Fibroblast of the conjunctiva (primary cell): ENCODE measurements at places on chromosomes 11 and 22.

DNA sequence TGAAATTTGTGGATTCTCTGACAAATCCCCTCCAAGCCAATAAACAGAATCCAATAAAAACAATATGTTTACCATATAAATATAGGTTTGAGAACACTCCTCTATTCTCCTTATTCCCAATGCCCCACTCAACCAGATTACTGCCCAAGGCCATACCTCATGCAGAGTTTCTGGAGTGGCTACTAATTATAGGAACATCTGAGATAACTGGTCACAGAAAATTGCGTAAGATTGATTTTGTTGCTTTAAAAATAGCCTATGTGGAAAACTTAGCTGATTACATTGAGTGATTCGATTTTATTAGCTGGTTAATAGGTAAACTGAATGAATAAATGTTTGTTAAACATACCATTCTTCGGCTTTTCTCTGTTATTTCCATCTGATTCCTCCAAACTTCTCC, 48.0 kb downstream of the ME3 start:
- DNase-seq, result no peak

DNA sequence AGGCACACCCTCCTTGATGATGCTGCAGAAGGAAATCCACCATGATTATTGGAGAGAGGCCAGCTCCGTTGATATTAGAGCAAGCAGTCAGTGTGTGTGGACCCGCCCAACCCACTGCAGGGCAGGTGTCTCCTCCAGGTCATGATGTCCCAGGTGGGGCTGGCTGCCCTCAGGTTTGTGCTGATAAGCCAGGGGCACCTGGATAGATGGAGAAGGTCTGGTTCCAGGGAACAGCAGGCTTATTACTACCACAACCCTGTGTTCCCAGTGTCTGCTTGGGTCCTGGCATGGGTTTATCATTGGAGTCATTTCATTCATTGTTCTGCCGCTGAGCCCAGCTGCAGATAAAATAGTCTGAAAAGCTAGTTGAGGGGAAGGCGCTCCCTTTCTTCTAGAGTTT, 181.1 kb upstream of the NECTIN1 start:
- DNase-seq, result no peak

DNA sequence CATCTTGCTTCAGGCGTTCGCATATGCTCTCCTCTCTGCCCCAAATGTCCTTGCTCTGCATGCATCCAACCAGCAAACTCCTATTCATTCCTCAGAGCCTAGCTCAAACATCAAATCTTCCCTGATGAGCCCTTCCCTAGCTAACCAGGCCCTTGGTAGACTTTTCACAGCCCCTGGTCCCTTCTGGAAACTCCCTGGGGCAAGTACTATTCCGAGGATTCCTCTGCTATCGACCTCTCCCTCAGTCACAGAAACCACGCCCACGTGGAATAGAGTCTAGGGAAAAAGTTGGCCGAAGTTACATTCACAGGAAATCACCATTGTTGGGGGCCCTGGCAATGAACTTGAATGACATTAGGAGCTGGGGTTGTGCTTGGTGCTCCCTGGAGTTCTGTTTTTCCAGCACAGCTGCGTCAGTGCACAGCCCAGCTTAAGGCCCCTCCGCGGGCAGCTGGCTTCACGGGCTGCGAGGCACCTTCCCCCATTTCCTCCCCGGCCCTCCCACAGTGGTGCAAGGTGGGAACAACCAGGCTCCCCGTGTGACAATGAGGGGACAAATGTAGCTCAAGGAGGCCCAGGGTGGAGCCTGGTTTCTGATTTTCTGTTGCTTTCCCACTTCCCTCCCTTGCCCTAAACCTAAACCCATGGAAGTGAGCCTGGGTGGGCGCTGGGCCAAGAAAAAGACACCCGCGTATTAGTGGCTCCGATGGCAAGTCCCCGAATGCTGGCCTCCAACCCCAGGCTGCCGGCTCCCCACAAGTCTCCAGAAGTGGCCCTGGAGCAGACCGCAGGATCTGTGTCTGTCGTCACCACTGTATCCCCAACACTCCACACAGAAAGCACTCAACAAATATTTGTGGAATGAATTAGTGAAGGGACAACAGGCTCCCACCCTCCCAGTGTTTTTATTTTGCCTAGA, 4.3 kb upstream of the ATP5MGL start:
- no peak for DNase-seq

DNA sequence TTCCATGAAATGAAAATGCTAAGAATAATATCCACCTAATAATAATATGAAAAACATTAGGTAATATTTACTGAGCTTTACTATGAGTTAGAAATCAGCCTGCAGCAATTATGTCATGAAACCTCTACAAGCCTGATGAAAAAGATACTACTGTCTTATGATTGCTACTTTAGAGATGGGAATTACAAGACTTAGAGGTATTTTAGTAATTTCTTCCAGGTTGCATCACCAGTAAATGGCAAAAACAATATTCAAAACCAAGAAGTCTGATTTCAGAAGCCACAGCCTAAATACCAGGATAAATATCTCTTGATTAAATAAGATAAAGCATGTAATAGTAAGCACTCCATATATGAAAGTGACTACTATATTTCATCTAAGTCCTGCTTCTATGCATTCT, 13.8 kb downstream of the OR5B21 start:
- no peak for DNase-seq

DNA sequence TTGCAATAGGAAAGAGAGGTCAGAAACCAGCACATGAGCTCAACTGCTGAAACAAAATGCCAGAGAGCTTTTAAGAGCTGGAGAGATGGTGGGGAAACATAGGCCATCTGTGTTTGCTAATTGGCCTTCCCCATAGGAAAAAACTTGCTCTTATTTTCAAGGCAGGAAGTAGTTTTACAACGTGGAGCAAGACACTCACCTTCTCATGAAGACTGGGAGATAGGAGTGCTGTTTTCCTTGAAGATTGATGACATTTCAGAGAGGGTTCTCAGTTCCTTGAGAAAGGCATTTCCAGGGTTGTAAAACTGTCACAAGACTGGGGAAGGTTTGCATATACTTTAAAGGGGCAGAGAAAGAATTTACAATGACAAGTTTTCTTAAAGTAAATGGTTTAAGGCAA, 586.3 kb upstream of the RAG2 start:
- no peak for DNase-seq

- peak; percentile 53 for DNase-seq
These were observed 23.3 kb upstream of the SERPIND1 start for GRCh38 chr22:20750461-20751184.
